ENCODE measurements at places on chromosomes 7 and 10.

- DNase-seq = no peak
These were observed 477.7 kb downstream of the TNS3 start for GRCh38 chr7:47104206-47104549.

DNA sequence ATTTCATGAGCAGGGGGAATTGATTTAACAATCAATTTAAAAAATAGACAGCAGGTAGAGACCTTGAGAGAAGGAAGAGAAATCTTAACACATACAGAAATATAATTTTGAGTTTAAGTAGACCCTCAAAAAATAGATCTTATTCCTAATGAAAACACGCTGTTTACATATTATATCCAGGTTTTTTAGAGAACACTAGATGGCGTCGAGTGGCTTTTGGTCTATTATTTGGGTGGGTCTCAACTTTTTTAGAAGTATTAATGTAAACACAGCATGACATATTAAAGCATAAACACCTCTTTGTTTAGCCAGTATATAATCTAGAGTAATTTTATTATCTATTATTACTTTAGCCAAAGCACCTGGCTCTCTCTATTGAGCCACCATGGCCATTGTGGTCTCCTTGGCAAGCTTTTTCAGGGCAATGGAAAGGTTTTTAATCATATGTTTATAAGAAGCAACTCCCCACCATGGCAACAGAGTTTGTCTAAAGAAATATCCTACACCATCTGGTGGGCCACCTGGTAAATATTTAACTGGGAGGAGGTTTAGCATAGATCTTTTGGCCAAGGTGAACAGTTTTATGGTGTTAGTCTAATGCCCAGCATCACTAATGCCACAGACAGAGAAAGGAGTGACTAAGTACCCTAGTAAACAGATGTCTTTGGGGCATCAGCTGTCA is 59.7 kb upstream of the PRSS1 start:
- DNase-seq = no peak

- peak; percentile 42 for DNase-seq
These were observed 248.2 kb upstream of the KLF14 start for GRCh38 chr7:130982160-130982638.

DNA sequence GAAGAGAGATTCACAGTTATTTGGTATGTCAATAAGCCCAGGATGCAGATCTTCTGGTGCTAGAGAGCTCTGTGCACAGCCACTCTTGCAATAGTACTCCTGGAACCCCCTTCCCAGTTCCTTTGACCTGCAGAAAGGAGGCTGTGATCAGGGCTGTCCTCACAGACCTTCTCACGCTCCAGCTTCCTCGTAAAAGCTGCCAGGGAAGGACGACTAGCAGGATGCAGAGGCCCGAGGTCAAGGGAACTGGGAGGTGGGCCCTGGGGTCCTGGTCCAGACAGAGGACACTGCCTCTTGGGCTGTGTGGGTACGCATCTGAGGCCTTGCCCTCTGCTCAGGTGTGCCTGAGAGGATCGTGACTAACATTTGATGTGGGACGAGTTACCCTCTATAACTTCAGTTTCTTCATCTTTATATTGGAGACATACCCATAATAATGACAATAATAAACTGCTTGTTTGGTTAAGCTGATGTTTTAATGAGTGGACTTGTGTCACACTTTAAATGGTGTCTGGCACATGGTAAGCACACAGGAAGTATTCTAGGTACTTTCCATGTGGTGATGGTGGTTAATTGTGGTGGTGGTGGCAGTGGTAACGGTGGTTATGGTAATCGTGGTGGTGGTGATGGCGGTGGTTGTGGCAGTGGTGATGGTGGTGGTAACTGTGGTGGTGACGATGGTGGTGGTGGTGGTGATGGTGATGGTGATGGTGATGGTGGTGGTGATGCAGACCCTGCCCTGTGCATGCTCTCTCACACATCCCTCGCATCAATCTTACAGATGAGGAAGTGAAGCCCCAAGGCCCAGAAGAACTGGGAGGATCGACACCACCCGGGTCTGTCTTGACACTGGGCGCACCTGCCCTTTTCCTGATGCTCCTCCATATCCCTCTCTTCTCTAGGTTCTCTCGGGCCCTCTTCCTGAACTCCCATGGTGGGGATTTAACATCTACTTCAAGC is 235.2 kb upstream of the GRB10 start:
- DNase-seq = no peak

DNA sequence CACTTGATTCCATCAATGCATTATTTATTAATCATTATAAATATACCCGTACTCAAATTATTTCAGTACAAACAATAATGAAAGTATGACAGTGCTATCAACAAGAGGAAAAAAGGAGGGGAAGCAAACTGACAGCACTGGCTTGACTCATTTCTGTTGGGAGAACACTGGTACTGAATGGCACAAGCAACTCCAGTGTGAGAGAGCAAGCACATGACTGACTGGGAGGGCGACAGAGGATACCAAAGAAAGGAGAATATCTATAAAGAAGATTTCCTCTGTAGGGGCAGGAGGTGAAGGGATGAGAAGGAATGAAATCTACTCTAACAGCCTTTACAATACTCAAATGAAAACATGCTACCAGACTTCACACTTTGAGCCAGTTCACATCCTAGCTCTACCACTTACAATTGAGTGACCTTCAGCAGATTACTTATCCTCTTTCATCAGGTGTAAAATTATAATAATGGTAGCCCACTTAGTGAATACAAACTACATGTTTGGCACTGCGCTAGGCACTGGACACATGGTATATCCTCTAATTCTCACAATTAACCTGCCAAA is 1.5 kb downstream of the USP54 start:
- DNase-seq = no peak

DNA sequence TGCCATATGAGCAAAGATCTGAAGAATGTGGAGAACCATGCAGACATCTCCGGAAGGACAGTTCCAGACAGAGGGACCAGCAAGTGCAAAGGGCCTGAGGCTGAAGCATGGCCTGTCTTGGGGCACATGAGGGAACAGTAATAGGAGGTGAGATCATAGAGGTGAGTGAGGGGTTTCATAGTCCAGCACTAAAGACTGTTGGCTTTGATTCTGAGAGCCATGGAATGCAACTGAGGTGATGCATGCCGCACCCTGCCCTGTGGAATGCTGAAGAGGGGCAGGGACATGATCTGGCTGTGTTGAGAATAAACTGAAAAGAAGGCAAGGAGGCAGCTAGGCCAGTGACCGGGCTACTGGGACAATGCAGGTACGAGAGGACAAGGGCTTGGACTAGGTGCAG is 253.1 kb upstream of the KLF14 start:
- no peak for DNase-seq
